ENCODE measurements at places on chromosomes 13 and 19. TPM values are rescaled to one million over a fixed set of nuclear protein-coding genes. Genes with fewer than 3 reads are reported as not detected.

DNA sequence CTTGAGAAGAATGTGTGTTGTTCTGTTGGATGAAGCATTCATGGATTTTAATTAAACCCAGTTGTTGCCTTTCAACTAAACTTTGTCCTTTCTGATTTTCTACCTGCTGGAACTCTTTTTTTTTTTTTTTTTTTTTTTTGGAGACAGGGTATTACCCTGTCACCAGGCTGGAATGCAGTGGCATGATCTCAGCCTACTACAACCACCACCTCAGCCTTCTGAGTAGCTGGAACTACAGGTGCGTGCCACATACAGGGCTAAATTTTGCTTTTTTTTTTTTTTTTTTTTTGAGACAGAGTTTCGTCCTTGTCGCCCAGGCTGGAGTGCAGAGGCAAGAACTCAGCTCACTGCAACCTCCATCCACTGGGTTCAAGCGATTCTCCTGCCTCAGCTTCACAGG lies 6.9 kb downstream of the ZNF791 start:
- DNase-seq: no peak

GRCh38 chr13:73722120-73722519 lies 412.1 kb downstream of the KLF12 start:
- no peak for DNase-seq

IFNL1 gene
- total RNA-seq: not detected

- DNase-seq: no peak
Measured at GRCh38 chr19:55481794-55482155, 3.2 kb upstream of the NAT14 start.

DNA sequence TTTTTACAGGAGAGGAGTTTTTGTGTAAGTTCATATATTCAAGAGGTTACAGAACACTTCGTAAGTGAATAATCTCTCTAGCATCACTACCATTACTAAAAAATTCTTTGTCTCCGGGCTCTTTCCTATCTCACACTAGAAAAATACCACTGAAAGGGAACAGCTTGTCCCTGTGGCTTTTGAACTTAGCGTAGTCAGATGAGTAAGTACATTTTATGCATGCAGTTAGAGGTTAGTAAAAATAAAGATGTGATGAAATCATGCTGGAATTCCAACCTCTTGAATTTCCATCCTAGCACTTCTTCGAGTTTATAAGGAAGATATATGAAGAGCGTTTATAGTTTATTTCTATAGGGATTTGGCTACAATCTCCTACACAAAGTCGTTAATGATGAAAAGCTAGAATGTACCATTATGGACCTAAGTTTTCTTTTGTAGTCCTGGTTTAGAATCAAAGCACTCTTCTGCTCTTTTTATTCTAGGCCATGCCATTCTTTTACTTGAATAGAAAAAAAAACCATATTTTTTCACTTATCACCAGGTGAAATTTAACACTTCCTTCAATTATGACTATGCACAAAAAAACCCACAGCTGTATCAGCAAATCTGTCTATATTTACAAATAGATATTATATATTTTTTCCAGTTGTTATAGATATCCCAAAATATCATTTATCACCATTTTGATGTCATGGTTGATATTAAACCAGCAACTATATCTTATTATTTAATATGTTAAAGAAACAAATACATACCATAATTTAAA lies 139.9 kb upstream of the PCDH9 start:
- DNase-seq: no peak

DNA sequence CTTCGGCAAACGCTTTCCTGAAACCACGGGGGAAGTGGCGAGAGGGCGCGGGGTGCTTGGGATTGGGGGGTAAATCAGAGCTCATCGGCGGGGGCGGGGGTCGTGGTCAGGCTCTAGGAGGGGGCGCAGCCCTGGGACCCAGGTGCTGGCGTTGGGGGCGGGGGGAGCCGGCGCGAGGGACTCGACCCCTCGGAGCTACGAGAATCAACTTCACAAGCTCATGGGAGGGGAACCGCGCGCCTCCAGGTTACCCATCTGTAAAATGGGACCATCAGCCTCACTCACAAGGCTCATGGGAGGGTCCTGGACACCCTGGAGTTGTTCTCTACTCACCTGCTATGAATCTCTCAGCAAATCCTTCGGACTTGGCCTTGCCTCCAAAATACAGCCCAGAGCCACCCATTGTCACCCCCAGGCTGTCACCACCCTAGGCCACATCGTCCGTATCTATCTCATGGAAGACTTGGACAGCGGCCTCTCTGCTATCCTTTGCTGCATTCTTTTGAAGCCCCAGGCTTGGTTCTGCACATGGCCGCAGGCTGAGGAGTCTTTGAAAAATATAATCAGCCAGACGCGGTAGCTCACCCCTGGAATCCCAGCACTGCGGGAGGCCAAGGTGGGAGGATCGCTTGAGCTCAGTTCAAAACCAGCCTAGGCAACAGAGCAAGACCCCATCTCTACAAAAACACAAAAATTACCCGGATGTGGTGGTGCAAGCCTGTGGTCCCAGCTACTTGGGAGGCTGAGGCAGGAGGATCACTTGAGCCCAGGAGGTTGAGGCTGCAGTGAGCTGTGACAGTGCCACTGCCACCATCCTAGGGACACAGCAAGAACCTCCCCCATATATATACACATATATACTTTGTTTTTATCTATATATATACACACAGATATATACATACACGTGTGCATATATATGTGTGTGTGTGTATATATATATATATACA lies 939 bp upstream of the RANBP3 start:
- DNase-seq: no peak

ERICH6B gene
- total RNA-seq: not detected

DNA sequence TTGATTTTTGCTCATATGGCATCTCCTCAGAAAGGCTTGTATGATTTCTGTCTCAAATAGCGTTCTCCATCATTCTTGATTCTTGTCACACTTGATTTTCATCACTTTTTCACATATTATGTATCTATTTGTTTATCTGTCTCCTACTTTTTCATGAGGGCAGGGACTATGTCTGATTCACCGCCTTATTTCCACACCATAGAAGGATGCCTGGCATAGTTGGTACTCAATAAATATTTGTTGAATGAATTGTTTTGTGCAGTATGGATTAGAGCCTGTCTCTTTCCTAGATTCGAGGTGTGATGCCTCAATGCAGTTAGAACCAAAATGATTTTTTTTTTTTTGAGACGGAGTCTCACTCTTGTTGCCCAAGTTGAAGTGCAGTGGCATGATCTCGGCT lies 12.1 kb downstream of the SAE1 start:
- DNase-seq: no peak

DNA sequence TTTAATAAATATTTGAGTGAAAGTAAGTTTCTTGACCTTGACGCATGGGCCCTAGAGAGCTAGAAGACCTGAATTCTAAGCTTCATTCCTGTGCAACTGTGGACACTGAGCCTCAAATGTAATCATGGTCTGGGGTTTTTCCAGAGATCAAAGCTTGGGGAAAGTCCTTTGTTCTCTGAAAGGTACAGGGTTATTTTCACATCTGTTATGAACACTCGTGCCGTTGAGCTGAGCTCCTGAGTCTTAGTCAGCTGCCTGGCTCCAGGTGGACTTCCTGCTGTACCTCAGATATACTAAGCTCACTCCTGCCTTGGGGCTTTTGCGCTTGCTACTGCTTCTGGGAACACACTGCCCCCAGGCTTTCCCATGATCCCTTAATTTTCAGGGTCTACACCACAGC lies 7.5 kb upstream of the ZBTB32 start:
- DNase-seq: no peak

DNA sequence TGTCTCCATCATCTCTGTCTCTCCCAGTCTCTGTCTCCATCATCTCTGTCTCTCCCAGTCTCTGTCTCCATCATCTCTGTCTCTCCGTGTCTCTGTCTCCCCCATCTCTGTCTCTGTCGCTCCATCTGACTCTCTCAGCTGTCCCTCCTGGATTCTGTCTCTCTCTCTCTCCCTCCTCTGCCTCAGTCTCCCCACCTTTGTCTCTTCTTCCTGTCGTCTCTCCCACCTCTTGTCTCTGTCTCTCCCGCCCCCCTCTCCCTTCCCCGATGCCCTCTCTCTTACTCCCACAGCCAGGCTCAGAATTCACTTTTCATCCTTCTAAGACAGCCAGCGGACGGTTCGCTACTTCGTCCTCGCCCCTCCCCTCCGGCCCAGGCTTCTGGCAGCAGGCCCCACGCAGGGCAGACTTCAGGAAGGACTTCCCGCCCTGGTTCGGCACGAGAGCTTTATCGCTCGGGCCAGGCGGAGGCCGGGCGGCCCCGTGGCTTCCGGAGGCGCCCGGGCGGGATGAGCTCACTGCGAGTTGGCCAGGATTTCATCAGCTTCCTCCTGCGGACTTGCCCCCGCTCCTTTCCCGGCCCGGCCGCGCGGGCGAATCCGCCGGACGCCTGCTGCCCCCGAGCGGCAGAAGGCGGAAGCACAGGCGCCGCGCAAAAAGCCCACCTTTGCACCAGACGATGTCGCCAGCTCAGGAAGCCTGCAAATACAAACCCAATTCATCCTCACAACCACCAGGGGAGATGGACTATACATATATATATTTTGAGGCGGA lies 12.4 kb upstream of the CCDC9 start:
- DNase-seq: peak; percentile 95

- DNase-seq: no peak
Measured at GRCh38 chr13:97226788-97227627, 4.9 kb downstream of the MBNL2 start.
